Fibroblast of skin of left quadriceps (primary cell): ENCODE measurements at places on chromosomes 13 and 19.

DNA sequence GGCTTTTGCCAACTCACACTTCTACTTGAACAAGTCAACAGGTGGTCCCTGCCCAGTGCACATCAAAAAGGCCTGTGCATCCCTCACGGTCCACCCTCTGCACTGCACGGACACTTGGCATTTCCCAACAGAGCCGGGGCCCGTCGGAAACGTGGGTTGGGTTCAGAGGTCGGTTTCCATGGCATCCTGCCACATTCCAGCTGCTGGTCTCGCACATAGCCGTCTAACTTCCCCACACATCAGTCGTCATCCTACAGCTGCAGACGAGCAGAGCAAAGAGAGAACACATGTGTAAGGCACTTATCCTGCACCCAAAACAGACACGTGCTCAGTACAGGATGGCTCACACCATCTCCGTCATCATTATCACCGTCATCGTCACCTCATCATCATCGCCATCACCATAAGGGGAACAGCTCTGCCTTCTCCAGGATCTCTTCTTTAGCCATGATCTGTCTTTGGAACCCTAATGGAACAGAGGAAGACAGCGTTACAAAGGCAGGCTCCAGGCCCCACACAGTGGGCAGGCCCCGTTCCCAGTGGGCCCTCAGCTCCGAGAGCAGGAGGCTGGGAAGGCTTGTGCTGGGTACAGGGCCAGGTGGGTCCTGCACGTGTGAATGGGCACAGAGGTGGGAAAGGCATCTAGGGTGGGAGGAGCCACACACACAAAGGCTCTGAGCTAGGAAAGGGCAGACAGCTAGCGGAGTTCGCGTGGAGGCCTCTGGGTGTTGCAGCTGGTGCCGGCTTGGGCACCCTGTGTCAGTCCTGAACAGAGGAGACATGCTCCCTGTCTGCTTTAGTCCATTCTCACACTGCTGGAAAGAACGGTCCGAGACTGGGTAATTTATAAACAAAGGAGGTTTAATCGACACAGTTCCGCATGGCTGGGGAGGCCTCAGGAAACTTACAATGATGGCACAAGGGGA lies 170.8 kb upstream of the SOX1 start:
- no peak for DNase-seq

GRCh38 chr13:33489563-33489962 lies 204.0 kb upstream of the STARD13 start:
- DNase-seq: no peak

GRCh38 chr13:112034231-112034630 lies 32.7 kb upstream of the SOX1 start:
- DNase-seq: no peak

DNA sequence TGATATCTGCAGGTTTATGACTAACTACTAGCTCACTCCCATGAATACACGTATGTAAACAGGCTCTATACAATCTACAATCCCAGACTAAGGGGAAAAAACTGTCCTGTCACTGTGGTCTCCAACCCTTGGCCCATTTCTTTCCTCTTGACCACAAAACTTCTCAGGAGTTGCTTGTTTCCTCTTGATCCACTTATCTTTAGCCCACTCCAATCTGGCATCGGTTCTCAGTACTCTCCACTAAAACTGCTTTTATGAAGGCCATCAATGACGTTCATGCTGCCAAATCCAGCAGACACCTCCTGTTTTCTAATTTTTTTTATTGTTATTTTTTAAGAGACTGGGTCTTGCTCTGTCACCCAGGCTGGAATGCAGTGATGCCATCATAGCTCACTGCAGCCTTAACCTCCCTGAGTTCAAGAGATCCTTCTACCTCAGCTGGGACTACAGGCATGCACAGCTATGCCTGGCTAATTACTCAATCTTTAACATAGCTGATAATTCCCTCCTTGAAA lies 31.9 kb upstream of the USPL1 start:
- no peak for DNase-seq

- DNase-seq: peak; percentile 81
Observed at GRCh38 chr13:77800219-77800618, 102.7 kb downstream of the SLAIN1 start.

- DNase-seq: no peak
Observed at GRCh38 chr19:33402421-33403220, 29.1 kb downstream of the CEBPG start.

- no peak for DNase-seq
Observed at GRCh38 chr19:48591021-48591420, 15.5 kb upstream of the SPACA4 start.

- DNase-seq: no peak
Observed at GRCh38 chr13:45341799-45342500, 967 bp upstream of the TPT1 start.
